ENCODE measurements at places on chromosomes 11 and 22.

DNA sequence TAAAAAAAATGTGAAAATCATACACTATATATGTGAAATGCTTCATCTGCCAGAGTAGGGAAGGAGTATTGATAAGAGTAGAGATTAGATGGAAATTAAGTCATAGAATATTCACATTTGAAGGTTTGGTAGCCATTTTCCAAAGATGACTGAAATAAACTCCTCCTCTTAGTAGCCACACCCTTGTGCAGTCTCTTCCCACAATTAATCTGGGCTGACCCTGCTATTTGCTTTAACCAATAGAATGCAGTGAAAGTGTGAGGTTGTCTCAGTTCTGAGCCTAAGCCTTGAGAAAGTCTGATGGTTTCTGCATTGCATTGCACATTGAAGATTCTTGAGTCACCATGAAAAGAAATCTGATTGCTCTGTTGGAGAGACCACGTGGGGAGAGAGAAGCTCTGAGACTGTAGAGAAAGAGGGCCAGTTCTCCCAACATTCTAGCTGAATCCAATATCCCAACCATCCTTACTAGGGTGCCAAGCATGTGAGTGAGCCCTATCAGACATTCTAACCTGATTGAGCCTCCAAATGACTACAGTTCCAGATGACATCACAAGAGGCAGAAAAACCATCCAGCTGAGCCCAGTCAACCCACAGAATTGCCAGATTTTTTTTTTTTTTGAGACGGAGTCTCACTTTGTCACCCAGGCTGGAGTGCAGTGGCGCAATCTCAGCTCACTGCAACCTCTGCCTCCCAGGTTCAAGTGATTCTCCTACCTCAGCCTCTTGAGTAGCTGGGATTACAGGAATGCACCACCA lies 29.4 kb upstream of the CAPRIN1 start:
- DNase-seq = no peak

- DNase-seq = no peak
Observed at GRCh38 chr11:19906126-19906525, 193.5 kb downstream of the NAV2 start.

GRCh38 chr11:2518111-2518982 lies 73.5 kb downstream of the KCNQ1 start:
- DNase-seq = peak; percentile 0

DNA sequence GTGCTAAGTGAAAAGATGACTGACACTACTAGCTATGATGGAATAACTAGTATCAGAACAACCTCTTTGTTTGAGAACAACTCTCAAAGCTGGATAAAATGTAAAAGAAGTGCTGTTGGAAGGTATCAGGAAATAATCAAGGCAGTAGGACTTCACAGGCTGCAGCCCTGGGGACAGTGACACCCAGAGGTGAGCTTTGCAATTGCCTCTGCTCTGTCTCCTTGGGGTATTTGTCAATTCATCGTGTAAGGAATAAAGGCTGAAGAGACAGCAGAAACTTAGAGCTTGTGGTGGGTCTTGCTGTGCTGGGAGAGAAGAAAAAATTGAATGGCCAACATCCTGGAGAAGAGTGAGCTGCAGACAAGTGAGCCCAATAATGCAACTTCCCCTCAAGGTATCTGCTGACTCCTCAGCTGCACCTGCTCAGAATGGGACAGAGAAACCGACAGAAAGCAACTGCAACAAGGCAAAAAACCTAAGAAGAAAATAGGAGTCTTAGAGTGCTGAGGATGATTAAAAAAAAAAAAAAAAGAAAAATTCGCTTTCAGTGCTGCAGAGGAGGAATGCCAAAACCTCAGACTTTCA lies 141.1 kb downstream of the RCN1 start:
- no peak for DNase-seq

DNA sequence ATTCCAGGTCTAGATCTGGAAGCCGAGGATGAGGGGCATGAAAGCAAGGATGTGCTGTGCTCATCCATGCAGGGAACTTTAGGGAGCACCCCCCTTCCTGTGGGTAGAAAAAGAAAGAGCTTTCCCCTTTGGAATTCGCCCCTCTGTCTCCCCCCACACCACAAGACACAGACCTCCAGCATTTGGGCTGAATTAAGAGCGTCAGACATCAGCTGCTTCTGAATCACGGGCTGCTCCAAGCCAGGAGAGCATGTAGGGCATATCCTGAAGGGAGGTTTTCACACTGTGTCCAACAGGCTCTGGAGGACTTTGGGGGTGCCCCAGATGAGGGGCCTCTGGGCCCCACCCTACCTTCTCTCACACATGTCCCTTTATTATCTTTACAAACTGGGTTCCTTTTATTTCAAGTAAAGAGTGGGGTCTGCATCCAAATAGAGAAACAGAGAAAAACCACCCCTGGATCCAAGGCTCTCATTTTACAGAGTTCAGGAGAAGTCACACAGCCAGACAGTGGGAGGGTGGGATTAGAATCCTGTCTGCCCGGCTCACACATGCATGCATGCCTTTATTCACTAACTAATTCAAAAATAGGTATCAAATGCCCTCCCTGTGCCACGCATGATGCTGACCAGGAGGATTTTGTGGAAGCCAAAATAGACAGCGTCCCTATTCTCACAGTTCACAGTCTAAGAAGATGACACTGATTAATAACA lies 52.8 kb downstream of the LRRC32 start:
- DNase-seq = no peak

DNA sequence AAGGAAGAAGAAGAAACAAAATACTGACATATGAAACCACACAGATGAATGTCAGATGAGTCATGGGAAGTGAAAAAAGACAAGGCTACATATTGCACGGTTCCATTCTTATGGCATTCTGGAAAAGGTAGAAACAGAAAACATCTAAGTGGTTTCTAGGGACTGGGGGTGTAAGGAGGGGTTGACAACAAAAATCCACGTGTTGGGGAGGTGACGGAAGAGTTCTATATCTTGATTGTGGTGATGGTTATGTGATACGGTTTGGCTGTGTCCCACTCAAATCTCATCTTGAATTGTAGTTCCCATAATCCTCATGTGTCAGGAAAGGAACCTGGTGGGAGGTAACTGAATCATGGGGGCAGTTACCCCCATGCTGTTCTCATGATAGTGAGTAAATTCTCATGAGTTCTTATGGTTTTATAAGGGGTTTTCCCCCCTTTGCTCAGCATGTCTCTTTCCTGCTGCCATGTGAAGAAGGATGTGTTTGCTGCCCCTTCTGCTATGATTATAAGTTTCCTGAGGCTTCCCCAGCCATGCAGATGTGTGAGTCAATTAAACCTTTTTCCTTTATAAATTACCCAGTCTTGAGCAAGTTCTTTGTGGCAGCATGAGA lies 6.4 kb upstream of the ARFGAP3 start:
- no peak for DNase-seq

- DNase-seq = peak; percentile 25
Observed at GRCh38 chr22:24156141-24156912, 25.0 kb upstream of the SUSD2 start.

- DNase-seq = no peak
Observed at GRCh38 chr11:117593065-117593464, 204.0 kb downstream of the DSCAML1 start.

- no peak for DNase-seq
Observed at GRCh38 chr11:130318031-130318673, 3.4 kb upstream of the ZBTB44 start.

- DNase-seq = no peak
Observed at GRCh38 chr11:36930256-36930655, 332.2 kb upstream of the RAG2 start.

- DNase-seq = no peak
Observed at GRCh38 chr11:10938650-10939387, 81.0 kb upstream of the ZBED5 start.

DNA sequence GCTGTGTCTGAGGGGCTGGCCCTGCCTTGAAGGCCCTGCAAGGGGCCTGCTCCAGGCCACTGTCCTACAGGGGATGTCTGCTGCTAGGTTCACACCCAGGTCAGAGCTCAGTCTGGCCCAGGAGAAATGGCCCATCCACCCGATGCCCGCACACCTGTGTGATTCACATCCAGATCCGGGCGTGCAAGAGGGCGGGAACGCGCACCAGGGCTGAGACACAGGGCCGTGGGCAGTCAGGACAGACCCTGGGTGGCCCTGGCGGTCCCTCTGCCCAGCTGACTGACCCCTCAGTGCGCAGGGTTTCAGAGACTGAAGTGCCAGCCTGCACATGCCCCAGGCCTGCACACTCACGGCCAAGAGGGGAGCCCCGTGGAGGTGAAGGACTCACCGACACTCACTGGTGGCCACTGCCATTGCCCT lies 7.4 kb downstream of the TOLLIP start:
- no peak for DNase-seq

DNA sequence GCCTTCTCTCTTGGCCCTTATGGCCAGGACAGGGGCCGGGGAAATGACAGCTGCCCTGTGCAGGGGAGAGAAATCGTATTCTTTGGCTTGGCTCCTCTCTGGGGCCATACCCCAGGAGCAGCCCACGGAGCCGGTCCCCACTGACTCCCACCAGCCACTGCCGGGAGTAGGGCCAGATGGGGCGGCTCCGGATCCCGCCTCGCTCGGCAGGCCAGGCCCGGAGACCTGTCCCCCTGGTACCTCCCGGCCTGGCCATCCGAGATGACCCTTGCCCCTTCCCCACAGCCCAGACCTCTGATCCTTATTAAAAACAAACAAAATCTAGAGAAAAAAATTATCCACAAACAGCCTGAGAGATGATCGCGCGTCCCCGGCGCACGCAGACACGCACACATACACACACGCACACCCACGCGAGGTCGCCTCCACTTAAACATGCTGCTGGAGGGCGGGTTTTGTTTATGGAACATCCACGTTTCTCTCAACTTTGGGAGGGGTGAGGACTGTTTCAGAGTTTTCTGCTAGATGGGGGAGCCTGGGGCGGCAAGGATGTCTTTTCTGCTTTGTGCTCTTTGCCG lies 59.1 kb downstream of the IGLL1 start:
- DNase-seq = no peak

DNA sequence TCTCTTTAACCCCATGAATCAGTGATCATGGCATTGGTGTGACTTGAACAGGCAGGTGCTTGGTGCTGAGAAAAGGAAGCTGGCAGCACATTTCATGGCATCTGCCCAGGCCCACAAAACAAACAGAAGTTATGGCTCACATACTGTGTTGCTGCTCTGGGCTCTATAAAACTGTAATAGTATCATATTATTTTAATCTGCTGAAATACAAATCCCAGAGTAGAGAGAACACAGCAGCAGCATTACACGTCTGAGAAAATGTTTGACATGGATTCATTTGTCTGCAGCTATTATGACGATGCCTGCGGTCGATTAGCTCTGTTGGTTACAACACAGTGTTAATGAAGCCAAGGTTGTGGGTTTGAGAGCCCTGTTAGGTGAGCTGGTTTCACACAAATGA lies 80.8 kb downstream of the ALX4 start:
- no peak for DNase-seq

DNA sequence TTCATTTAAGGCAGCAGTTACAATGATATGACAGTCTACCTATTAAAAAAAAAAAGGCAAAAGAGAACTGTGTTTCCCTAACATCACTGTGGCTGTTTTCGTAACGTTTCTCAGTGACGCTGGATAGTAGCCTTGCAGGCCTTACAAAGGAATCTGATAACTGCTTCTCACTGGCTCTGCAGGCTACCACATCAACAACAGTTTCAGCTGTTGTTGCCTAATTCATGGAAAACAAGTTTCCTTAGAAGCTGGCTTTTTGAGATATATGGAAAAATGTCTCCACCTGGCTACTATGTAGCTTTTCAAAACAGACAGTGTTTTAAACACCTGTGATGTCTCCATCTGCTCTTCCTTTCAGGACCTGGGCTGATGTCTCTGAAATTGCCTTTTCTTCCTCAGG lies 3.8 kb downstream of the OR51V1 start:
- no peak for DNase-seq

DNA sequence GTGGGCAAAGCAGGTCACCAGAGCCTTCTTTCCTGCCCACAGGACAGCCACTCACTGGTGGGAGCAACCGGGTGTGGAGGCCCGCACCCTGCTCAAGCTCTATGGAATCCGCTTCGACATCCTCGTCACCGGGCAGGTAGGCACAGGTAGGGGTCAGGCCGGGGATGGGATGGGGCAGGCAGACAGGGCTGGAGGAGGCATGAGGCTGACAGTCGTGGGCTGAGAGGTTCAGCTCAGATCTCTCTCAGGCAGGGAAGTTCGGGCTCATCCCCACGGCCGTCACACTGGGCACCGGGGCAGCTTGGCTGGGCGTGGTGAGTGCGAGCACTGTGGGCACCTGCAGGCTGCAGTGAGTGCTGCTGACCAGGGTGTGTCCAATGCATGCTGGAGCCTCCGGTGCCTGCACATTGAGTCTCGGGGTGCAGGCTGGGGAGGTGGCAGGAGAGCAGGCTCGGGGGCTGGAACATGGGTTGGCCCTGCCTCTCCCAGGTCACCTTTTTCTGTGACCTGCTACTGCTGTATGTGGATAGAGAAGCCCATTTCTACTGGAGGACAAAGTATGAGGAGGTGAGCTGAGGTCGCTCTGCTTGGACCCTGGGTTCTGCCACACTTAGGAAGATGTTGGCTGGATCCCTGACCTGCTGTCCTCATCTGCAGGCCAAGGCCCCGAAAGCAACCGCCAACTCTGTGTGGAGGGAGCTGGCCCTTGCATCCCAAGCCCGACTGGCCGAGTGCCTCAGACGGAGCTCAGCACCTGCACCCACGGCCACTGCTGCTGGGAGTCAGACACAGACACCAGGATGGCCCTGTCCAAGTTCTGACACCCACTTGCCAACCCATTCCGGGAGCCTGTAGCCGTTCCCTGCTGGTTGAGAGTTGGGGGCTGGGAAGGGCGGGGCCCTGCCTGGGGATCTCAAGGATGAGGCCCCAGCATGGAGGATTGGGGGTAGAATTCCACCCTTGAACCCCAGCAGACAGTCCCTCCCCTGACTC lies 6.3 kb downstream of the SLC7A4 start:
- DNase-seq = no peak

GRCh38 chr11:26621132-26621531 lies 49.1 kb upstream of the MUC15 start:
- no peak for DNase-seq

DNA sequence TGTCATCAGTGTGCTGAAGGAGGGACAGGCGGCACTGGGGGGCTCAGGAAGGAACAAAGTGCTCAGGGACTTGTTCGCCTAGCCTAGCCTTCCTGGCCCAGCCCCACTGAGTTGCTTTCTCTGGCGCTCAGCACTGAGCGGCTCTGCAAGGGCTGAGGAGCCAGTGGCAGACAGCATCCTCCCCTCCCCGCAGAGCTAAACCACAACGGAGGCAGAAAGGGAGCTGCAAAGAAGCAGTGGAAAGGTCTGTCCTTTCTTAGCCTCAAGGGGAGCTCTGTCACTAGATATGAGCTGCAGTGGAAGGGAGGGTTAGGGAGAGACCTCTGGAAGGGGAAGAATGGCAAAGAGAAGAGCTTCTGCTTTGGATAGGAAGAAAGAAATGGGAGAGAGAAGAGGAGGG lies 89.7 kb upstream of the PHOX2A start:
- no peak for DNase-seq

- no peak for DNase-seq
Observed at GRCh38 chr11:131888230-131888855, 517.9 kb downstream of the NTM start.

DNA sequence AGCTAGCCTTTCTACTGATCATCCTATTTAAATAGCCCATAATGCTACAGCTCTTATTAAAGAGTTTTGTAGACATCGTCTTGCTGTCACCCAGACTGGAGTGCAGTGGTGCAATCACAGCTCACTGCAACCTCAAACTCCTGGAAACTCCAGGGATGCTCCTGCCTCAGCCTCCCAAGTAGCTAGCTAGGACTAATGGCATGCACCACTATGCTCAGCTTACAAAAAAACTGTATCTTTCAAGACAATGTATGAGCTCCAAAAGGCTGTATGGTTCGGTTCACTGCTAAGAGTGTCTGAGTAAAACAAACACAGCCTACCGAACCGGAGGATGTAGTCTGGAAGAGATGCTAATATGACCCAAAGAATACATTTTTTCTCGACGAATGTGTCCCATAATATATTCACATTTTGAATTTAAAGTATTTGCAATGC lies 2.6 kb downstream of the TAF1D start:
- no peak for DNase-seq

All from stimulated activated CD4-positive, alpha-beta T cell treated with anti-CD3 and anti-CD28 coated beads, Interleukin-15, amount 100 ng/mL, for 1 hour (primary cell).